Activated naive CD4-positive, alpha-beta T cell treated with anti-CD3 and anti-CD28 coated beads, Interleukin-2, amount 10 ng/mL, durations not matched to agents 7 days and 5 days (primary cell): ENCODE measurements at places on chromosomes 1 and 21.

DNA sequence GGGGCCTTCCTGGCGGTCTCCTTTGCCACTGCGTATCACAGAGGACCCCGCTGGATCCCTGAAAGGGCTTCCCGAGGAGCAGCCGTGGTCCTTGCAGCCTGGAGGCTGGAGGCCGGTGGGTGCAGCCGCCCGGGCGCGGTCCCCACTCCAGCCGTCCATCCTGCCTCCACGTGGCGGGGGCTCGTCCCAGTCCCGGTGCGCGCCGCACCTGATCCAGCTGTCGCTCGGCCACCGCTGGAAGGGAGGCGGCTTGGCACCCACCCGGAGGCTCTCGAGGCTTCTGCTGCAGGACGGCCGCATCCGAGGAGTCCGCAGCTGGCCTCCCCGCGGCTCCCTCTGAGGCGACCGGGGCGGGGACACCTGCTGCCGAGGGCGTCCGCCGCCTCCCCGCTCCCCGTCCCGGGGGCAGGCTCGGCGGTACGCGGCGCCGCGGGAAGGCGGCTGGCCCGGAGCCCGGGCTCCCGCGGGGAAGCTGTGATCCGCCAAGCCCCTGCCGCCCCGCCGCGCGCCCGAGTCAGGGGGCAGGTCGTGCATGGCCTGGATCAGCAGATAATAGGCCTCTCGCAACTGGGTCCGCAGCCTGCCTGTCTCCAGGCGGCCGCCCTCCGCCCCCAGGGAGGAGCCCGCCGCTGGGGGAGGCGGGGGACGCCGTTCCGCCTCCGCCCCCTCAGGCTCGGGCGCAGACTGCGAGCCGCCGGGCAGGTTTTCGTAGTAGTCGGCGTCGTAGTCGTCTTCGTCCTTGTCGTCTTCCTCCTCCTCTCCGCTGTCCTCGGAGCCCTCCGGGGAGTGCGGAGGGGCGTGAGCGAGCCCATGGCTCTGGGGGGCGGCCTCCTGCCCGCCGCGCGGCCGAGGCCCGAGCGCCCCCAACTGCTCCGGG, at the start of gene SYDE2:
Gene SYDE2, minus strand, starts transcription at position 554 of the 877 bp plus-strand sequence. Its CDS starts 20 bp downstream, at position 534.
- peak within 1 kb of the TSS; percentile 87 for H3K4me3 ChIP-seq
- H3K36me3 ChIP-seq, result no peaks in the 10 kb centered on the region
- H3K27ac ChIP-seq, result peak within 1 kb of the TSS; percentile 94
- peaks cover 19% of the 10 kb centered on the region for H3K27me3 ChIP-seq
- peak; percentile 85 for DNase-seq

DNA sequence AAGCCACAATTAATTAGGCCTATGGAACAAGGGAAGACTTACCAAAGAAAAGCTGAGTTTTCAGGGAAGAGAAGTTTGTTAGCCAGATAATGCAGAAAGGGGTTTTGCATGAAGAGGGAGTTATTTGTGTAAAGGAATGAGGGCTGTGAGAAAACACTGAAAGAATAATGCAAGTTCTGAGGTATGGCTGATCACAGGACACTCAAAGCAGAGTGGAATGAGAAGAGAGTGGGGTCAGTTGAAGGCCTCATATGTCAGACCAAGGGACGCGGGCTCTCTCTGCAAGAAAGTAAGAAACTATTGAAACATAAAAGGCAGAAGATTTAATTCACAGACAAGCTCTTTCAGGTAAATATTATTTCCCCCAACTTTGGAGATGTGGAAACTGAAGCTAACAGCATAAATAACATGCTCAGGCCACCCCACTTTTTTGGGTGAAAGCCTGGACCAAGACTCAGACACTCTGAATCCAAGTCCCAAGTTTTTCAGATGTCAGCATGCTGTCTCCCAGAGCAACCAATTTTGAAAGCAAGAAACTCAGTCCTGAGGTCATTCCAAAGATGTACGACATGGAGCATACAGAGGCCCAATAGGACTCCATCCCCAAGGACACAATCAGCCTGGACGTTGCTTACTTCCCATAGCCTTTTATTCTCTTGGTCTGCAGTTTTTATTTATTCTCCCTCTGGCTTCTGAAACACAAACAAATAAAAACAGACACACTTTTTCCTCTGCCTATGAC, 47.3 kb upstream of the FGGY start:
- no peaks in the 10 kb centered on the region for H3K4me1 ChIP-seq
- H3K27me3 ChIP-seq, result peaks cover 8% of the 10 kb centered on the region
- no peak overlapping the region for H3K27ac ChIP-seq
- no peaks in the 10 kb centered on the region for H3K36me3 ChIP-seq

GRCh38 chr1:5297886-5298239, 643.5 kb downstream of the AJAP1 start:
- H3K4me3 ChIP-seq, result no peak overlapping the region
- no peaks in the 10 kb centered on the region for H3K36me3 ChIP-seq
- H3K4me1 ChIP-seq, result no peaks in the 10 kb centered on the region
- no peak overlapping the region for H3K27ac ChIP-seq
- no peak for DNase-seq

DNA sequence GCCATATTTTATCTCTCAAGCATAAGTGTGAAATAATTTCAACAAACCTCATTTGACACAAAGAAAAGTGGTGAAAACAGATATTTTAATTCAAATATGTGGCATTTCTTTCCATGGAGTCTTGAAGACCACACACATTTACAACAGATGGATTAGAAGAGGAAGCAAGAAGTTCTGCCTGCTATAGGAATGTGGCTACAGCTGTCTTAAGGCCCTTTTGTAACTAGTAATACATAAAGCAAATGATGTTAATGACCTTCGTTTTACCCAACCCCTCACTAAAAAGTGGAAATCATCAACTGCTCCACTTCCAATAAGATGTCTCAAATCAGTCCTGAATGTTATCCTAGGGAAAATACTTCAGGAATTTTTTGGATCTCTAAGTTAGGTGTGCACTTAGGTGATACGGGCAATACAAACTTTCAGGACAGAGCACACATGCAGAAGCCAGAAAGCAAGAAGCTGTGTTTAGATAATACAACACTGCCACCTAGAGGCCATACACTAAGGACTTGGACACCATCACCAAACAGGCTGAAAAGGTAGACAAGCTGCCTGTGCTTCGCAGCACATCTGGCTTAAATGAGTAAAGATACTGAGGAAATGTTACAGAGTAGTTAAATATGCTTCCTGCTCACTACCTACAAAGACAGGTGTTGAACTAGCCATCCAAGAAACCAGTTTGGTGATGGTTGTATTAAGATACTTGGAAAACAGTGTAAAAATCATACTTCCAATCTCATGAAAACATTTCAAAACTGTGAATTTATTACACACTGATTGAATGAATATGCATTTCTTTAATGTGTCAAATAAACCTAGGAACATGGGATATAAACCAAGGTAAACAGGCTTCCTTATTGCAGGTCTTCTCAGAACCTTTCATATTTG, 24.4 kb downstream of the RRAGC start:
- peaks cover 19% of the 10 kb centered on the region for H3K27me3 ChIP-seq
- no peak overlapping the region for H3K4me3 ChIP-seq
- DNase-seq, result peak; percentile 62
- peaks cover 18% of the 10 kb centered on the region for H3K36me3 ChIP-seq
- no peak overlapping the region for H3K27ac ChIP-seq

DNA sequence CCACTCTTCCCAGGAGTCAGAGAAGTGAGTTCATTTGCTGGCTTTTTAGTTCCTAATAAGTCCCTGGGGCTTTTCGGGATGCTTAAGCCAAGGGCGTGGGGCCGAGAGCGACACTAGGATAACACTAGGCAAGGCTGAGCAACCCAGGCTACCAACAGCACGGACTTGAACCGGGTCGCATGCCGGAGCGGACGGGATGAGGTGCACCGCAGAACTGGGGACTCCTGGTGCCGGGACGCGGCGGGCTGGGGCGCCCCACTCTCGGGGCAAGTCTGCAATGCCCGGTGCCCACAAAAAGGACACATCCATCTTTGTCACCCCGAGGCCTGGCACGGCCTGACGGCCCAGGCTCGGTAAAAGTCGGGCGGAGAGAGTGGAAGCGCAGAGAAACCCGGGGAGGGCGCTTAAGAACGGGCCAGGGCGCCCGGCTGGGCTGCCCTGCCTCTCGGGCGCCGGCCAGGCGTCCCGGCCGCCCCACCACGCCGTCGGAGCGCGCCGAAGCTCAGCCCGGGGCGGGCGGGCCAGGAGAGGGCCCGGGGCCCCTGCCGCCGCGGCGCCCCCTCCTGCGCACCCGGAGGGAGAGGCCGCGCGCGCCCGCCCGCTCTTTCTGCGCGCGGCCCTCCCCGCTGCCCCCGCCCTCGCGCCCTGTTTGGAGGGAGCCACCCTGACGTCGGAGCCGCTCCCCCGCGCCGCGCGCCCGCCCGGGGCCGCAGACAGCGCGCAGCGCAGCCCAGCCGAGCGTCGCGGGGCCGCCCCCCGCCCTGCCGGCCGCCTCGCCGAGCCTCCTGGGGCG, at the start of gene NBL1:
Gene NBL1, plus strand, starts transcription at position 710 of the 793 bp plus-strand sequence. CDS start 10,720 bp downstream, outside the sequence.
- H3K4me1 ChIP-seq, result peaks cover 36% of the 10 kb centered on the region
- peak within 1 kb of the TSS; percentile 86 for H3K27ac ChIP-seq
- peak; percentile 86 for DNase-seq
- peak within 1 kb of the TSS; percentile 99 for H3K4me3 ChIP-seq
- H3K27me3 ChIP-seq, result peaks cover 57% of the 10 kb centered on the region
